RWPE1 (cell line): ENCODE measurements at places on chromosomes 6 and 20.

- DNase-seq: peak; percentile 61
These were observed 722 bp downstream of the ISM1 start for GRCh38 chr20:13221673-13222318.

GRCh38 chr6:22448291-22448711 is 121.1 kb upstream of the HDGFL1 start:
- no peak for DNase-seq

GRCh38 chr6:128047989-128048388 is 147.1 kb upstream of the THEMIS start:
- DNase-seq: no peak

GRCh38 chr6:135170849-135171248 is 10.3 kb upstream of the MYB start:
- DNase-seq: no peak

DNA sequence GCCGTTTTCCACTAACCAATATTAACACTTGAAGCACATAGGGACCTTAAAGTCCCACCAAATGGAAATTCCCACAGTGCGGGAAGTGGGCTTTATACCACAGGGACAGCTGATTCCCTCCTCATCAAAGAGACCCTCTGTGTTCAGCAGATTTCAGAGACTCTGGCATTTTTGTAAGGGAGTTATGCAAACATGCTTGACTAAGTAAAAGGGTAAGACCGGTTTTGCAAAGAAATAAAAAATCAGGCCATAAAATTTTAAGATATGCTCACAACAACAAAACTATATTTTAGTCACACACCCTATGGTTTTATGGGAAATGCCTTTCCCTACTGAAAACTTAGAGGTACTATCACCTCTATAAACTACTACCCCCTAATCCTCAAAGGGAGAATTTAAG is 45.4 kb upstream of the SPTLC3 start:
- no peak for DNase-seq

DNA sequence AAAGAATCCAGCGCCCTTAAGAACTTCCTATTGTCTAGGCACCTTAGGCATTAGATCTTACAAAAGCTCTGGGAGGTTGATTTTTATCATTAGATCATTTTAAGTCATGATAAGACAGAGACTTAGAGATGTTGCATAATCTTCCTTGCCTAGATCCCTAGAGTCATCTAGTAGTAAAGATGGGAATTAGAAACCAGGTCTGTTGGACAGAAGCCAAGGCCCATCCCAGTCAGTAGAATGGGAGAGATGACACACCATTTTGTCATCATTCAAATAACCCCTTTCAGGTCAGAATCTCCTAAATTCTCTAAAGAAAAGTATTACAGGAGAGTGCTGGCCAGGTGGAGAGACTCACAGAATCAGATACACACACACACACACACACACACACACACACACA is 579.1 kb downstream of the BMP2 start:
- peak; percentile 87 for DNase-seq

- DNase-seq: no peak
These were observed 5.6 kb downstream of the TAF4 start for GRCh38 chr20:62059920-62060630.

DNA sequence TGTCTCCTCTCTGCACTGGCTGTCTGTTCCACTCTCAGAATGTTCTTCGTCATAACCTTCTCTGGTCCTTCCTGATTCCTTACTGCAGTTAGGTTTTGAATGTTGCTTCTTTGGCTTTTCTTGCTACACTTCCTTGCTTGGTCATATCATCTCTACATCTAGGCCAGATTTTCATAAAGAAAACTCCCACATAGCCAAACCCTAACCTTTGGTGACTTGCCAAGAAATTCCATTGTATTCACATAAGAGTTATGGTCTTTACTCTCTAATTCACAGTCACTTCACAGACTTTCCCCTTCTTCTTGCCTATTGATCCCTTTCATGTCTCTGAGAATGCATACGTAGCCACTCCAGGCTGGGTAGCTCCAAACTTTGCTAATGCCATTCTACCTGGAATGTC is 41.9 kb upstream of the SIM1 start:
- DNase-seq: no peak

- DNase-seq: peak; percentile 78
These were observed 32.5 kb downstream of the PNPLA1 start for GRCh38 chr6:36302227-36302976.
